ENCODE measurements at places on chromosomes 7 and 10.

DNA sequence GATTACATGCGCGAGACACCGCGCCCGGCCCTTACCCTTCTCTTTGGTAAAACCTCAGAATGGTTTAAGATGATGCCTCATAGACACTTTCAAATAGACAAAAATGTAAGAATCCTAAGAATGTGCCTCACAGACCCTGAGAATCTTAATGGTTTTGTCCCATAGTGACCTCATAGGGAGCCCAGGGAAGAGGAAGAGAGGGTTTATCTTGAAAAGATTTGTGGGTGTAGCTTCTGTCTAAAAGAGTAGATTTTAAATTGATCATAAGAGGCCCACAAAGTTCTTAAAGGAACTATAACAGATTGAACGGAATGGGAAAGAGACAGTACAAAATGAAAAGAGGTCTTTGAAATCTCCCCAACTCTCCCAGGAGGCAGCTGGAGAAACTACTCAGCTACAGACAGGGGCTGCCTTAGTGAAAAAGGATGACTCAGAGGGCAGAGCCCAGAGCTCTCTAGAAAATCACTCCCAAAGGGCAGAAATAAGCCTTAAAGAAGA is 220.6 kb downstream of the ADRA2A start:
- ATAC-seq: no peak

DNA sequence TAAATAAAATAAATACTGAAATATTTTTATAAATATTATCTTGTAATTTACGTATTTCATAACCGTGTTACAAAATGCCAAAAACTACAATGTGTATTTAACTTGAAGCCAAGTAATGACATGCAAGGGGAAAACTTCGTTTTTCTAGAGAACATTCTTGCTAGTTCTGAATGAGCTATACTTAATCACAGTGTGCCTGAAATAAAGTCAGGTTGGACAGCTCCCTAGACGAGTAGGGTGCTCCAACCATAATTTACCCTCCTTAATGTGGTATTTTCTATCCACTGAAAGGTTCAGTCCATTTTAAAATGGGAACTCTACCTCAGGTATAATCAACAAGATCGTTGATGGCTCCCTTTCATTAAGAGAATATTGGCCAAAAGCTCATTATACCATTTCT is 194.5 kb upstream of the AHR start:
- ATAC-seq: no peak

DNA sequence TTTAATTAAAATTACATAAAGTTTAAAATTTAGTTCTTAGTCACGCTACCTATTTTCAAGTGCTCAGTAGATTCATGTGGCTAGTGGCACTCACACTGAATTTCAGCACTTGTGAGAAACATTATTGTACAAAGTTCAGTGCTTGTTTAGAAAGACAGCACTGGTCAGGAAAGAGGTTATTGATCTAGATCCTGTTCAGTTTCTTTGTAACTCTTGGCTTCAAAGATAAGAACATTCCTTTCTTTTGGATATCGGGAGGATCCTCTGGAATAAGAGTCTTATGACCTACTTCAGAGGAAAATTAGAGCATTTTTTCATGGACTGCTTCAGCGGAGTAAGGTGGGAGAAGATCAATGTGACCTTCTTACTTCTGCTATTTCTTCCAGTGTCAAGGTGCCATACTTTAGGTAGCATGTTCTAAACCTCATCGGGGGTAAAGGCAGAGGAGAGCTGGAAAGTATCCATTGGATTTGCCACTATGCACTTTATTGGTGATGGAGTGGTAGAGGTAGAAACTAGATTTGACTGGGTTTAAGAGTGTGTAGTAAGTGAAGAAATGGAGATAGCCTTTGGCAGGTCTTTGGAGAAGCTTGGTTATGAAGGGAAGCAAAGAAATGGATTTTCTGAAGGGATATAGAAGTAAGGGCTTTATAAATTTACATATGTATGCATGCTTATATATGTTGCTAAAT is 39.9 kb downstream of the PHYHIPL start:
- no peak for ATAC-seq

DNA sequence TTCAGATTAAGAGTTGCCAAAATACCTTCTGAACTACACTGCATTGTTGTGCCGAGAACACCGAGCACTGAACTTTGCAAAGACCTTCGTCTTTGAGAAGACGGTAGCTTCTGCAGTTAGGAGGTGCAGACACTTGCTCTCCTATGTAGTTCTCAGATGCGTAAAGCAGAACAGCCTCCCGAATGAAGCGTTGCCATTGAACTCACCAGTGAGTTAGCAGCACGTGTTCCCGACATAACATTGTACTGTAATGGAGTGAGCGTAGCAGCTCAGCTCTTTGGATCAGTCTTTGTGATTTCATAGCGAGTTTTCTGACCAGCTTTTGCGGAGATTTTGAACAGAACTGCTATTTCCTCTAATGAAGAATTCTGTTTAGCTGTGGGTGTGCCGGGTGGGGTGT is 45.0 kb downstream of the DAGLB start:
- no peak for ATAC-seq

DNA sequence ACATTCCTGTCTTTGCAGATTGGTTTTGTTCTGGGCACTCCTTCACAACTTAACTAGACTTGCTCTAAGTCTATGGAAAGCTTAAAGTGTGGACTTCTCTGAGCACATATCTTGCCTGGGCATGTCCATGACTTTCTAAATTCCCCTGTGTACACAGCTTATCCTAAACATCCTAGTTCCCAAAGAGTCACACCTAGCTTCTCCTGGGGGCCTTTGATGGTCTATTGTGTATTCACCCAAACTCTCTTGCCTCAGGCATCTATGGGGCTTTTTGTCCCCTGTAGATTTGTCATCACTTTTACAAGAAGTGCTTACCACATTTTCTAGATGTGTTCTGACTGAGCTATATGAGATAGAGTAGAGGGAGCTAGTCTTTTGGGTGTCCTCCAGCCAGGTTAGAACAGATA is 12.2 kb upstream of the ZNF488 start:
- ATAC-seq: no peak

DNA sequence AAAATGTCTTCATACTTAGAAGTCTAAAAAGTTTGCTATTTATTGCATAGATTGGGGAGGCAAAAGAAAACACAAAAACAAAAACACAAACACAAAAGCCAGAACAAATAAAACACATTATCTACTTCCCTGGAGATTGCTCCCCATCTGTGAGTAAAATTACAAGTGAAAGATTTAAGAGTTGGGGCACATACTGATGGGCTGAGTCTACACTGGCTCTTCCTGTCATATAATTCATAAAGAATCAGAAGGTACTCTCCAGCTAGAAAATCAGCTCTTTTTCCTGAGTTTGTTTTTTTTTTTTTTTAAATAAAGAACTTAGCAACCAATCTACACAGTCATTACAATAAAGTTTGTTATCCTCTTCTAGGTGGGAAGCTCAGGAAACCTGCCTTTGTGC is 192.4 kb upstream of the LRRN3 start:
- no peak for ATAC-seq

DNA sequence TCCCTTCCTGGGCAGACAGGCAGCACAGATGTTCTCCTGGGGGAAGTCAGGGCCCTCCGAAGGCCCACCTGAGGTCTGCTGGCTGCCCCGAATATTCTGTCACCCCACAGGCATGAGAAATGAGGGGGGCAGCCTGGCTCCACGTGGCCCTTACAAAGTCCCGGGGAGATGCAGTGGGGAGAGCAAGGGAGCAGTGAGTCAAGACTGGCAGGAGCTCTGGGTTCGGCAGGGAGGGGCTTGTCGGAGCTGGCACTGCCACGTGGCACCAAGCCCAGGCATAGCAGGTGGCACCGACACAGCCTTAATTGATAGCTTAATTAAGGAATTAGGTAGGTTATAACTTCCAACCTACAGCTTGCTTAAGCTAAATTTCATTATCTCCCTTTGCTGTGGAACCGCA is 163.9 kb downstream of the USP6NL start:
- no peak for ATAC-seq

GRCh38 chr7:87100326-87100725 is 40.9 kb upstream of the ELAPOR2 start:
- peak; percentile 12 for ATAC-seq

- no peak for ATAC-seq
Measured at GRCh38 chr10:127080317-127080716, 116.1 kb downstream of the INSYN2A start.

DNA sequence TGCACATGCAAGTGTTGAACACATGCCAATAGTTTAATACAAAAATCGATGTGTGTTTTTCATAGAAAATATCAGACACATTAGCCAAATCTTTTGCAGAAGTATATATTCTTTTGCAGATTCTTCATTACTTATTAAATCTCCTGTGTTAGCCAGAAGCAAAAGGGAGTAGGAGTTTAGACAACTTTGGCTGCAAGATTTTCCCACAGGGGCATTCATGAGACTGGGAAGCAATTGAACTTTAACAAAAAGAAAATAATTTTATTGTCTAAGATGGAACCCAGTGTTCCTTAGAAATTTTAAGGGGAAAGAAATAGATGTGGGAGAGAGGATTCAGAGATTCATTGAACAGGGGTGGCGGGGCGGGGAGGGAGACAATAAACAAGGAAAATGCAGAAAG is 1336.0 kb downstream of the GATA3 start:
- no peak for ATAC-seq

GRCh38 chr7:94300176-94300835 is 94.4 kb upstream of the COL1A2 start:
- ATAC-seq: no peak

- no peak for ATAC-seq
Measured at GRCh38 chr10:44383749-44384600, 922 bp downstream of the CXCL12 start.

- ATAC-seq: no peak
Measured at GRCh38 chr10:128712661-128713400, 586.6 kb upstream of the MKI67 start.

DNA sequence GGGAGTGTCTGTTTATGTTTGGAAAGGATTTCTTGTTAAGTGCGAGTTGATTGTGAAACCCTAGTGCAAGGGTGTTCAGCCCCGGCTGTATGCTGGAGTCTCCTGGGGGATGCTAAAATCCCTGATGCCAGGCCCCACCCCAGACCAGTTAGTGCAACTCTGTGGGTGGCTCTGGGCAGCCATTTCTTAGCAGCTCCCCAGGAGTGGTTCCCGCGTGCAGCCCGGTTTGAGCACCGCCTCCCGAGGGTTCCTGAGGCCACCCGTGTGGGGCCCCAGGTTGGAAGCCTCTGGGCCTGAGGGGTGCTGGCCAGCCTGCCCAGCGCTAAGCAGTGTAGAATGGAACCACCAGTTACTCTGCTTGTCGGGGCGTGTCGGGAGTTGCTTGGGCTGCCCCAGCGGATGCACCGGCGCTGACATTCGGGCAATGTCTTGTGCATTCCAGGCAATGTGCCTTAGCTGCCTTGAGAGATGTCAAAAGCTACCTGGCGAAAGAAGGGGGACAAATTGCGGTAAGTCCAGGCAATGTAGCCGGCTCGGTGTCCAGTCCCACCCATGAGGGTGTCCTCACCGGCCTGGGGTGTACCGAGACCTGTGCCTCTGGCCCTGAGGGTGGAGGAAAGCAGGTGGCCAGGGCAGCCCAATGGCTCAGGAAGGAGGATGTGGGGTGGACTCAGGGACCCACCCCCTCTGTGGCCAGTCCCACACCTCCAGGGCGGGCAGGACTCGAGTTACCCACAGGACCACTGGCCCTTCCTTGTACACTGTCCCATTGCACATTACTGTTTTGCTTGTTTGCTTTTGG is 13.2 kb downstream of the PFKFB3 start:
- no peak for ATAC-seq

DNA sequence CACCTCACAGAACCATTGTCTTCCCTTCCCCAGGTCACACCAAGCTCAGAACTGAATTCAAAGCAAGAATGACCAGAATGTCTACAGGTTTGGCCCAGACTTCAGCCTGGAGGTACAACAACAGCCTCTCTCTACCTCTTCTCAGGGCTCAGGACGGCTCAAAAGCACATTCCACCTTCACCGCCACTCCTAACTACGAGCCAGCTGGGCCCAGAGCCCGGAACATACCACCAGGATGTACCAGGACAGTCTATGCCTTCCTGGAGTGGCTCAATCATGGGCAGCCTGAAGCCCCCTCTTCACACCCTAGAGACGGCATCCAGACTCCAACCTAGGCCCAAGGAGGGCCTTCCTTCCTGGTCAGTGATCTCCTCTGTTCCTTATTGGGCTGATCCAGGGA is 41.6 kb downstream of the ANXA8 start:
- no peak for ATAC-seq

- peak; percentile 75 for ATAC-seq
Measured at GRCh38 chr10:7306147-7306546, 104.7 kb downstream of the SFMBT2 start.

DNA sequence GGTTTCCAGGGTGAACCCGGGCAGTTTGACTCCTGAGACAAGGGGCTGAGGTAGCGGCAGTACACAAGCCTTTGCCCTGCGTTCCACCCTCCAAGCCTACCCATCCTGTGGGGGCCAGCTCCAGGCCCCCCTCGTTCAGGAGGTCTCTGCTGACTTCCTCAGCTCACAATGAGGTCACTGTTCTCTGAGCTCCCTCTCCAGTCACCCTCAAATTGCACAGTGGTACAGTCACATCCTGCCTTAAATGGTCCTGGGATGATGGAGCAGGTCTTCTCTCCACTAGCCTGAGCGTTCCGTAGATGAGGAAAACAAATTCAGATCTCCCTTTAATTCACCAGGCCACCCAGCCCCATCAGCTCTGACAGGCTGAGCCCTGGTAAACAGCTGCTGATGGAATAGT is 90.2 kb downstream of the SH3PXD2A start:
- no peak for ATAC-seq

GRCh38 chr7:17153536-17153935 is 144.9 kb upstream of the AHR start:
- ATAC-seq: no peak
